ENCODE measurements at places on chromosomes 6 and 20. TPM values are rescaled to one million over a fixed set of nuclear protein-coding genes. Genes with fewer than 3 reads are reported as not detected.

- no peak for DNase-seq
These were observed 224.7 kb upstream of the PLCB4 start for GRCh38 chr20:8844179-8844578.

DNA sequence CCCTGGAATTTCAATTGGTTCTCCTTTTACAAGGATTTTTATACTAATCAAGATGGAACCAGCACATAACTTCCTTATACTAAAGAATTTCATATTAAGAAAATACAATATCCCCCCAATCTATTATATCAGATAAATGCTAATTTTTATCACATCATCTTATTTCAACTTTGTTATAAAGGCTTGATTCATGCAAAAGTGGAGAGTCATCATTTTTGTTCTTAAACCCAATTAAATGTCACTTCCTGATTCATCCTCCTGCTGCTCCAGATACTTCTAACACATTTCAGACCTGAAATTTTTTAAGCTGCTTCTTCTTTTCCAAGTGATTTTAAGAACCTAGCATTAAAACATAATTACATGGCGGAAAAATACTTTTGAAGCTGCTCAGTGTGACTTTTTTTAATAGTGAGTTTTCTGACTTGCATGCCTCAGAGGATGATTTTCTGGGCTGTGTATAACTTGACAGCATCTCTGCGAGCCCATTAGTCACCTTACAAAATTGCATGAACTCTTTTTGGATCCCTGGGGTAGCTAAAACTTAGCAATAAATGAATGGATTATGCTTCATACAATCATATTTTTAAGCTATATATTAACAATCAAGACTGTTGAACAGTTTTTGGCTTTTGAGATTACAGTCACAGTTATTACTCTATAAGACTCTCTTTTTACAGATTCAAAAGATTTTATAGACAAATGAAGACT, 134.1 kb downstream of the ELOVL4 start:
- DNase-seq = no peak

DNA sequence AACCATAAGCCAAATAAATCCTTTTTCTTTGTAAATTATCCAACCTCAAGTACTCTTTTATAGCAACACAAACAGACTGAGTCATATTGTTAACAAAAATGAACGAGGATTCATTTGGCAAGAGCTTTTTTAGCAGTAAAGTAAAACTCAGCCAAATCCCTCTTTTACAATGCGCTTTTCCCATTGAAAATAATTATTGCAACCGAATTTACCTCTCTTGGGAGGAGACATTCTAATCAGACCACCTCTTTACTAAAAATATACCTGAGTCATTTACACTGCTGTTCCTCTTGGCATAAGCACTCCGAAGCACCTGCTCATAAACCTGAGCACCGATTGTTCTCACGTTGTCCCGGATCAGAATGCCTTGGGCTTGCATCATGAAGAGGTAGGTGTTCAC, 57.4 kb downstream of the B4GALT5 start:
- DNase-seq = no peak

DNA sequence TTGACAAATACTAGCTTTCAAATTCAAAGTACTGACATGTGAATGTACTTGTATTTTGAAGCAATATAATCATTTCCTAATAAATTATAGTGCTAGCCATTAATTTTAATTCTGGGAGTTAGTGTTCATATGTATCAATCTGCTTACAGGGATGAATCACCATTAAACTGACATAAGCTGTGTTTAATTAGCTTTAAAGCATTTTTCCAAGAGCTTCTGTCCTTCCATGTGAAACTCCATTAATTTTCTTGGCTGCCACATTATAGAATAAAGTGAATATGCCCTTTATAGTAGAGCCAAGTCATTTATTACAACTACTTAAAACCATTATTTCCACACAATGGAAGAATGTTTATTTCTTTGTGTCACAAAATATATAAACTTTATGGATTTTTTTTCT, 150.8 kb downstream of the COL21A1 start:
- DNase-seq = no peak

GRCh38 chr6:116511424-116512110, at the start of gene CALHM5:
Gene CALHM5 (plus strand): TSS chr6:116511639. CDS start chr6:116511697, 58 bp downstream.
- no peak for DNase-seq

GRCh38 chr20:64150756-64151632, 13.3 kb upstream of the MYT1 start:
- DNase-seq = no peak

GRCh38 chr20:51440589-51440988, 101.9 kb downstream of the NFATC2 start:
- no peak for DNase-seq

DNA sequence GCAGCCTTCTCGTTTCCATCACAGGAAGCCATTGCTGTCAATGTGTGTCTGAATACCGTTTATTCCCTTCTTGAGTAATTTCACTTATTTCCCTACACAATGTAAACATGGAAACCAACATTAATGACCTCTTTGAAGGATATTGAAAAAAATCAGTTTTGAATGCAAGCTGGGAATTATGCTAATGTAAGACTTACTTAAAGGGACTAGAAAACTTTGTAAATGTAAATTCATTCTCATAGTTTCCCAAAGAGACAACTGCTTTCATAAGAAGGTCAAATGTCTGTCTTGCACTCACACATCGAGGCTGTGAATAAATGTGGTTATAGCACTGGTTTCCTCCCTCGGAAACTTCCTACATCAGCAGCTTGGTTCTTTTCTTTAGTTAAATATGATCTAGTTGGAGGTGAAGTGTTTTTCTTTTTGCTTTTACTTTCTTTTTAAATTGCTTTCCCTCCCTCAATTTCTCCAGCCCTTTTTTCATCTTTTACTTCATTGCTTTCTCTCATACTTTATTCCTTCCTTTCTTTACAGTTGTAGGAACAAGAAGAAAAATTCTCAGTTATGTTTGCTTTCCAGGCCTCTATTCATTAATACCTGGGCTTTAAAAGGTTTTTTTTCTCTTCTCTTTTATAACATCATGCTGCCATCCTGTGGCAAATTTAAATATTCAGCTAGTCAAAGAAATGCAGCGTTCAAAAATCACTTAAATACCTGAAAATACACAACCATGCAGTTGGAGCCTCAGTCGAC, 108.3 kb downstream of the TNFAIP3 start:
- DNase-seq = no peak

VGLL2 gene
- total RNA-seq = not detected

MDFI gene
- total RNA-seq = 21.7 TPM

- no peak for DNase-seq
These were observed 2.0 kb upstream of the FOXC1 start for GRCh38 chr6:1607516-1608221.

- DNase-seq = no peak
These were observed 35.8 kb upstream of the LGSN start for GRCh38 chr6:63355632-63356031.

DNA sequence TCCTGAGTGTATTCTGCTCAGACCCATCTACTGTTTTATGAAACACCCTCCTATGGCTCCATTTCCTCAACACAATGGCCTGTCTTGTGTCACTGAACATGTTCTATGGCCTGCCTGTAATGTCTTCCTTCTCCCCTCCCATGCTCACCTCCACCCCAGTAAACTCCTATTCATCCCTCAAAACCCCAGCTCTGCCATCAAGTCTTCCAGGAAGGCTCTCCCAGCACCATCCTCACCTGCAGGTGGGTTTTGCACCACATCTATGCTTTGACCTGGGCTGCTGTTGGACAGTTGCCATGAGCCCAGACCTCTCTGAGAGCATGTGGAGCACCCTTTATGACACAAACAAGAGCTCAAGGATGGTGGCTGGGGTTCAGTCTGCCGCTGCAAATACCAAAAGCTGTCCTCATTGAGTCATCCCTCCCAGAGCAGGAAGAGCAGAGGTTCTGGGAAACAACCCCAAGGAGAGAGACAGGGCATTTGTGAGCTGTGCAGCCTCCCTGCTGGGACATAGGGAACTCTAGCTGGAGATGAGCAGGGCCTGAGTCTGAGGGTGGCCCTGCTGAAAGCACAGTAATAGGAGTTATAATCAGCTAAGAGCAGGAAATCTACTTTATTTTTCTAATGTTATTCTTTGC, 93.8 kb upstream of the CD93 start:
- DNase-seq = no peak

GRCh38 chr6:168537540-168537884, 96.5 kb downstream of the SMOC2 start:
- no peak for DNase-seq

GRCh38 chr6:165987483-165988301, 180.0 kb downstream of the TBXT start:
- DNase-seq = no peak

- DNase-seq = no peak
These were observed 1.5 kb upstream of the NINL start for GRCh38 chr20:25586877-25587276.

All from mesenteric fat pad (tissue), 1 donor.